ENCODE measurements at places on chromosomes 1 and 21.

DNA sequence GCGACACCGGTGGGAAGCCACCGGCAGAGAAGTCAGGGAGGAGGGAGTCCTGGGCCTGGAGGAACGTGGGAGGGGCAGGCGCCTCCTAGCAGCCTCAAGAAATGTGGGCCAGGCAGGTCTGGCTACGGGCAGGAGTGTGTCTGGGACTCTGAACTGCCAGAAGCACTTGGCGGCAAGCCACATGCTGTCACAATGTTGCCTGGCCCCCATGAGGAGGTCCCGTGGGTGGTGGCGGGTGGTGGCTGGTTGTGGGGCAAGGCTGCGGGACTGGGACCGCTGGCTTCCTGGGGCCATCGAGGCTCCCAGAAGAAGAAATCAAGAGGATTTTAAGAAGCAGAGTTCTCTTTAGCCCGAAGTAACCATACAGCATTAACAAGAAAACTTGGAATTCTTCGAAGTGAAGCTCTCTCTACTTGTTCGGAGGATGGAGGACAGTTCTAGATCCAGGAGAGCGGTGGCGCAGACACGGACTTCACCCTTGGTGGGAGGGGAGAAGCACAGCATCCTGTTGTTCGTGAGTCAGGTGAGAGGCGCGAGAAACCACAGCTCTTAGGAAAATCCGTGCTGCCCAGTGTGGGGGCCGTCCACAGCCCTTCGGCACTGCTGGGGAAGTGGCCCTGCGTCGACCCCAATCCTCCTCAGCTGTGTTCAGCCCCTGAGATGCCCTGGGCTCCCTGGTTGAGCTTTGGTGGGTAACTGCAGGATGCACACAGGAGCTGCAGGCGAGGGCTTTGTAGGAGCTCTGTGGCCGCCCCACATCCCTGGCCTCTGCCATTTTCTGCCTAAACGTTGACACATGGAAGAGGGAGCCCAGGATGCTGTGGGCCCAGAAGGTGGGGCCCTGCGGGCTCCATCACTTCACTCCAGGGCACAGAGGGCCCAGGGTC, 12.4 kb downstream of the SKI start:
- no peak for DNase-seq

DNA sequence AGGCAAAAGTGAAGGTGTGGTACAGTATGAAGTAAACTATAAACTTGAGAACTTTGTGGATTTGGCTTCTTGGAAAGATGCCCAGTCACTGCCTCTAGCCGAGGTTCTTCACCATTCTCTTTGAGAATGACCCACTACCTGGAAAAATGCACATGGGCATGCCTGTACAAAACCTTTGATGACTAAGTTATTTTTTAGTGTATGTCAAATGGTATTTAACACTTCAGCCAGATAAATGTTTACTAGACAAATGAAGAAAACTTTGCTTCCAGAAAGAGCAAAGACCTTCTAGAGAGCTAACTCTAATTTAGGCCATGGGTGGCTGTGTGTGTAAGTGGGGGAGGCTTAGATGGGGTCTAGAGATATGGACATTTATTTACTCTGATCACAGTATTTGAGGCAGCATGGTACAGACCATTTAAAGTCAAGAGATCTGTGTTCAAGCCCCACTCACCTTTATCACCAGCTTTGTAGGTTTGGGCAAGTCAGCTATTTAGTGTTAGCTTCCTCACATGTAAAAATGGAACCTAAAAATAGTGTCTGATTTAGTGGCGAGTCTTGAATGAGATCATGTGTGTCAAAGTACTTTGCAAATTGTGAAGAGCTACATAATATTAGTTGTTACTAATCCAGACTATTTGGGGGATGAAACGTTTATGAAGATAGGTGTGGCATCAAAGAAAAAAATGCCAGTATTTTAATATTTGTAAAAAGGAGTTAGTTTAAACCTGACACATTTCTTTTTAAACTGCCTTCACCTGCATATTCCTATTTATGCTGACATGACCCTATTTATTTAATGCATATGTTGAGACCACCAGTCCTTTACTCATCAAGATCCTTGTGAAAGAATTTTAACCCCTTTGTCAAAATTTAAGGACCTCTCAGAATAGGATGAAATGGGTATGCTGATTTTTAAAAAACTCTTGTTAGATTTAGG, 20.2 kb downstream of the NFYC start:
- no peak for DNase-seq

- peak; percentile 42 for DNase-seq
These were observed 80.3 kb downstream of the SELENOF start for GRCh38 chr1:86833461-86834215.

DNA sequence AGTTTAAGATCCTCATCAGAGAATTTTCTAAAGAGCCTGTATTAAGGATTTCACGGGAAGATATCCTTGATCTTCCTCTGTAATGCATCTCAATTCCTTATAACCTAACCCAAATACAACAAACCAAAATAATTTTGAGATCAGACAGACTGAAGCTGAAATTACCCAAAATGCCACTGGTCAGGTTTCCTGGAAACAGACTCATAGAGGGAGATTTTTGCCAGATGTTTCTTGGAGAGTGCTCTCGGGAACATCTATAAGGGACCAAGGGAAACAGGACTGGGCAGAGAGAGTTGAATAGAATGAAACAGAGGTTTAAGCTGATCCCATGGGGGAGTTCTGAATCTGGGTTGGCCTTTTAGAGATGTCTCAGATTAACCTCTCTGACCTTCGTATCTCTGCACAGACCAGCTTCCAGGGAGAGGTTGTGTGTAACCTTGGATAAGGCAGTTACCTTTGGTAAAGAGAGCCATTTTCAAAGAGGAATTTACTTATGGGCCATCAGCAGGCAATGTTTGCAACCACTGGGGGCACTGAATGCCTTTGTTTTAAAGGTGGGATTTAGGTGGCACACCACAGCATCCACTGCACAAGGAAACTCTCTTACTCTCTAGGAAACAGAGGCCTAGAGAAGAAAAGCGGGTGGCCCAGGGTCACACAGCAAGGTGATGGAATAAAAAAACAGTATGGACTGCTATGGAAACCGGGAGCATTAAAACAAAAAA, 130.8 kb upstream of the SGIP1 start:
- no peak for DNase-seq

- no peak for DNase-seq
These were observed 217.3 kb downstream of the PTPRU start for GRCh38 chr1:29453502-29454240.

- peak; percentile 21 for DNase-seq
These were observed 144.6 kb downstream of the LMO4 start for GRCh38 chr1:87473203-87473661.

DNA sequence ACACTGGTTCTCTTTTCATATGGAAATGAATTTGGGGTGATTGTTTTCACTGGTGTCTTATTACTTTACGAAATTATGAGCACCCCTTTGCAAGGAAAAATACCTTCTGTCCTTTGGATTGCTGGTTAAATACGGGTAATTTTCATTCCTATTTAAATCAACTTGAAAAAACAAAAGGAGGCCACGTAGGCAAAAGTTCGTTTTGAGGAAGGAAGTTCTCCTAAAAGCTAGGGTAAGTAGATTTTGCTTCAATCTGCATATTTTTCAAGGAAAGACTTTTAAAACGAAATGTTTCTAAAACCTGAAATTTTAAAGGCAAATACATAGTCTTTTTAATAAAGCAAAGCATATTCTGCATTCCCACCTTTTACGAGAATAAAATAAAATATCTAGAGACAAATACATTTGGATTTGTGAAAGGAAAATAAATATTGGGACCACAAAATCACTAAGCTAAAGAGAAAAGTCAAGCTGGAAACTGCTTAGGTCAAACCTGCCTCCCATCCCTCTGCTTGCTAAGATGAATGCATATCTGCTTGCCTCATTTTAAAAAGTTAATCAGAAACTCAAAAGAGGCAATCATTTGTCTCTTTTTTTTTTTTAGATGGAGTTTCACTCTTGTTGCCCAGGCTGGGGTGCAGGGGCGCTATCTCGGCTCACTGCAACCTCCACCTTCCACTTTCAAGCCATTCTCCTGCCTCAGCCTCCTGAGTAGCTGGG, 70.9 kb upstream of the ETS2 start:
- DNase-seq: no peak

- DNase-seq: no peak
These were observed 98.6 kb downstream of the ENAH start for GRCh38 chr1:225554216-225554812.

GRCh38 chr1:204841316-204841715, 29.3 kb upstream of the NFASC start:
- DNase-seq: no peak

GRCh38 chr1:156528875-156529425, 28.4 kb upstream of the MEF2D start:
- no peak for DNase-seq

DNA sequence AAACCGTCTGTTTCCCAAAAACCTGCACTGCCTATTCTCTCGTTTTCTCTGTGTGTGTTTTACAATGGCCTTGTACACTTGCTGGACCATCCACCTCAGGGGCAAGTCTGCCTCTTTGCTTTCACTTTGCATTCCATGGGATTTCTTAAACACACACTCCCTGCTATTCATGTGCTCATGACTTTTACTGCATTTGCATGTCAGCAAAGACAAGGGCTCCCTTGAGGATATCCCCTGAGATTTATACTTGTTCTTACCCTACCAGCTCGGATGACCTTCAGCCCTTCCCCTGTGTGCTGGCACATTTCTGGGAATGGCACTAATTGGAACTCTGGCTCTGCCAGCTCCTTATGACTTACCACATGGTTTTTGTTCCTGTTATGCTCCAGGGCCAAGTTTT, 386.9 kb downstream of the AMY1C start:
- peak; percentile 10 for DNase-seq

- DNase-seq: no peak
These were observed 5.7 kb downstream of the RGS5 start for GRCh38 chr1:163197022-163197421.

DNA sequence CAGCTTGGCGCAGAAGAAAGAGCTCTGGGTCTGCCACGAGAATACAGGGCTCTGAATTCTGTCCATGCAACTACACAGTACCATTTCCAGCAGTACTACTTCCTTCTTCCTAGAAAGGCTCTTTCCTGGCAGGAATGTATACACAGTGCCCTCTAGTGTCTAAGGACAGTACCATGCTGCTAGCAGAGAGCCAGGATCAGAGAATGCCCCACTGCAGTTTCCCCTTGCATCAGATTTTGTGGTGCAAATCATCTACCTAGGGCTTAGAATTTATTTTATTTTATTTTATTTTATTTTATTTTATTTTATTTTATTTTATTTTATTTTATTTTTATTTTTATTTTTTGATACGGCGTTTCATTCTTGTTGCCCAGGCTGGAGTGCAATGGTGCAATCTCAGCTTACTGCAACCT, 50.8 kb downstream of the PAX7 start:
- DNase-seq: no peak

DNA sequence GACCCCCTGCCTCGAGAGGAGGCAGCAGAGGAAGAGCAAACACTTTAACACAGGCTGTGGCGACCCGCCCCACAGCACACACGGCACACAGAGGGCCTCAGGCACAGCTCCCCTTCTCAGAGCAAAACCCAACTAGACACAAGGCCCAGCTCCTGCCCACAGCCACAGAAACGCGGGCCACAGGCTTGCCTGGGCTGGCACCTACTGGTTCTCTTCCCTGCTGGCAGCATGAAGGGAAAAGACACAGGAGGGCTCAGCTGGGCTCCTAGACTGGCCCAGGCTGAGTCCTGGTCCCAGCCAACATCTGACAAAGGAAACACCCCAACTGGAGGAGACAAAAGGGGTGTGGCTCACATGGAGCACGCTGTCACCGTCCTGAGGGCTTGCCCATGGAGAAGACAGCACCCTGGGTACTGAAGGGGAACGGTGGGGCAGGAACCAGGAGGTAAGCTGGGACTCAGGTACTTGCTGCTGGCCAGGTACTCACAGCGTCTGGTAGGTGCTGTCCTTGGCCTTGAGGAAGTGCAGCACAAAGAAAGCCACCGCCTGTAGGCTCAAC, 3.5 kb downstream of the CD164L2 start:
- DNase-seq: no peak

DNA sequence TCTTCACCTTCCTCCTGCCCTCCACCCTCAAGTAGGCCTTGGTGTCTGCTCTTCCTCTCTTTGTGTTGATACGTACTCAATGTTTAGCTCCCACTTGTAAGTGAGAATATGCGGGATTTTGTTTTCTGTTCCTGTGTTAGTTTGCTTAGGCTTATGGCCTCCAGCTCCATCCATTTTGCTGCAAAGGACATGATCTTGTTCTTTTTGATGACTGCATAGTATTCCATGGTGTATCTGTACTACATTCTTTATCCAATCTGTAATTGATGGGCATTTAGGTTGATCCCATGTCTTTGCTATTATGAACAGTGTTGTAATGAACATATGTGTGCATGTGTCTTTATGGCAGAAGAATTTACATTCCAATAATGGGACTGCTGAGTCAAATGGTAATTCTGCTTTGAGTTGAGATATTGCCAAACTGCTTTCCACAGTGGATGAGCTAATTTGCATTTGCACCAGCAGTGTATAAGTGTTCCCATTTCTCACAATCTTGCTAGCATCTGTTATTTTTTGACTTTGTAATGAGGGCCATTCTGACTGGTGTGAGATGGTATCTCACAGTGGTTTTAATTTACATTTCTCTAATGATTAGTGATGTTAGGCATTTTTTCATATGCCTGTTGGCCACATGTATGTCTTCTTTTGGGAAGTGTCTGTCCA, 272.7 kb downstream of the SDCCAG8 start:
- DNase-seq: no peak

GRCh38 chr1:221910222-221910621, 168.3 kb upstream of the DUSP10 start:
- DNase-seq: no peak

- DNase-seq: no peak
These were observed 30.3 kb upstream of the USP1 start for GRCh38 chr1:62406576-62406975.

DNA sequence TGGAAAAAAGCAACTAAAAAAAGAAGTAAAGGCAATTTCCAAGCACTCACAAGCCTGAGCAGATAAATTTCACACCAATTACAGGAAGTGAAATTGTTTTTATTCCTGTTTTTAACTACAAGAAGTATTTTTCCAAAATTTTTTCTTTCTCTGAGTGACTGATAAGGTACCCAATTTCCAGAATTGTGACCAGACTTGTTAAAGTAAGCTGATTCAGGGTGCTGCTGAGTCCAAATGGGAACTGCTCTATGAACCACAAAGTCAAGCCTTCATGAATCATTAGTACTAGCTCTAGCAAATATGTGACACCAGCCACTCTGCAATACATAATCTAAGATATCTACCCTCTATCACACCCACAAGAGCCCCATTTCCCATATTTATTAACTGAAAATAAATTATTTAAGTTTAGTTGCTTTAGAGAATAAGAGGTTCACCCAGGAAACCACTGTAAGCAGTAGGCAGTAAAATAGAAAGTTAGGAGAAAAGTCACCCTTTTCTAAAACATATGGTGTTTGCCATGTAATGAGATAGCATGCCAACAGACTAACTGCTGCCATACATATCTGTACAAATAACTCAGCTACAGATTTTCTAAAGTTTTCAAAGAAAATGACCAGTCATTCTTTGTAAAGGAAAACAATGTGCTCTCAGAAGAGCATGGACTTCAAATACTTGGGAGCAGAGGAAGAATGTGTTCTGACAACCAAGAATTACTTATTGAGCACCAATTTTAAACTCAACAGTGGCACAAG, 43.1 kb upstream of the TNFSF18 start:
- no peak for DNase-seq
